ENCODE measurements at places on chromosomes 5 and 9. TPM values are rescaled to one million over a fixed set of nuclear protein-coding genes. Genes with fewer than 3 reads are reported as not detected.

Gene SGCD
- not detected for total RNA-seq

Gene BTNL8
- not detected for total RNA-seq

- no peak for ATAC-seq
Observed at GRCh38 chr5:123367739-123368138, 55.5 kb downstream of the CEP120 start.

DNA sequence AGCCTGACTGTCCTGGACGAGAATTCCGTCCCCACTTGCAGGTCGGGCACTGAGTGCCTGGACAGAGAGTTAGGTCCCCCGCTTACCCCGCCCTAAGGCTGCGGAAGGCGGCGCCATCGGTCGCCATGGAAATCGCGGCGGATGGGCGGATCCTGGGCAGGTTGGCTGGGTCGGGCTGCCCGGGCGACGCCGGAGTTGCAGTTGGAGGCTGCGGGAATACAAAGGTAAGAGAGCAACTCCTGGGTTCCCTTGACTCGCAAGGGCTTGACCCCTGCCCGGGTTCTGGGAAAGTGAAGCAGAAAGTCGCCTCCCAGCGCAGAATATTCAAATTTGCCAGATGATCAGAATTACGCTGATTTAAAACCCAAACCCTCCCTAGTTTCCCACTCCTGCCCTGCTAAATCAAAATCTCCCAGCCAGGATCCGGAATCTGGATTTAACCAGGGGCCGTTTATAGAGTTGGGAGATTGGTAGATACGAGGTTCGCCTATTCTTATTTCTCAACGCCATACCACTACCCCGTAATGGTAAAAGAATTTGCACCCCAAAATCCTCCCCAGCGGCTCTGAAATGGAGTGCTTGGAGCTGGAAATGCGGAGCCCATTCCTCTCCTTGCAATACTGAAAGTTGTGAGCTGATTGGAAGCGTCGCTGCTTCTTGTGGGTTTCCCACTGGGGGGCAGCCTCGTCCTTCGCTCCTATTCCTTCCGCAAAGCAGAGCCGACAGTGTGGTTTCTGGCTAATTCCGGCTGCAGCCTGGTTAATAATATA, 156.4 kb upstream of the RASEF start:
- no peak for ATAC-seq

Data from activated T-helper 17 cell treated with anti-CD3 and anti-CD28 coated beads, Interleukin-2, amount 50 U/mL, for 72 hours (primary cell).